Substantia nigra (tissue), 51 donors: ENCODE measurements at places on chromosomes 1 and 21.

DNA sequence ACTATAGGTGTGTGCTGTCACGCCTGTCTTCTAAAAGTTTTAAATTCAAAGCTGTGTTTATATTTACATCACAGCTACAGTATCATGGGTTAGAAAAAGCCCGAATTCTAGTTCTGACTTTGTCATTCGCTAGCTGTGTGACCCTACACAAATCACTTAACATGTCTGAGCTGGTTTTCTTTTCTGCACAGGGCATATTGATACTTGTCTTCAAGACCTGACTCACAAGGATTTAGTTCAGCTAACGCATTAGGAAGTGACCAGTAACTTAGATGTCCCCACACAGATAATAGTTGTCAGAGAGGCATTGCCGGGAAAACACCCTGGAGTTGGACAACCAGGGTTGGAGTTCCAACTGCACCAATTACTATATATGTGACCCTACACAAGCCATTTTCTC is 25.9 kb downstream of the GIPC2 start:
- DNase-seq = no peak

DNA sequence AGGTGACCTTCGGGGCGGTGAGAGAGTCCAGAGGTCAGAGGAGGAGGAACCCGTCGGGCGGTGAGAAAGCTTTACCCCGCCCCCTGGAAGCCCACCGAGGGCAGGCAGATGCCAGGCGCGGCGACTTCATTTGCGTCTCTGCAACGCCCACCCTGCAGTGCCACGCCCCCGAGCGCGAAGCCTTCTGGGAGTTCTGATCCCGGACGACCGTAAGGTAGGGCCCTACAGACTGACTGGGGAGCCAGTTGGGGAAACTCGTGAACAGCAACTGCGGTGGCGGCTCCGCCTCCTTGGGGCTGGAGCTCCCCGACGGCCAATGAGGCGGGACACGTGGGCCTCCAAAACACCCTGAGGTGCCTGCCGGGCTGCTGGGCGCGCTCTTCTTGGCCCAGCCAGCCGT is 46.0 kb upstream of the EDARADD start:
- DNase-seq = no peak

GRCh38 chr1:164504749-164505148 is 54.2 kb upstream of the PBX1 start:
- DNase-seq = no peak

DNA sequence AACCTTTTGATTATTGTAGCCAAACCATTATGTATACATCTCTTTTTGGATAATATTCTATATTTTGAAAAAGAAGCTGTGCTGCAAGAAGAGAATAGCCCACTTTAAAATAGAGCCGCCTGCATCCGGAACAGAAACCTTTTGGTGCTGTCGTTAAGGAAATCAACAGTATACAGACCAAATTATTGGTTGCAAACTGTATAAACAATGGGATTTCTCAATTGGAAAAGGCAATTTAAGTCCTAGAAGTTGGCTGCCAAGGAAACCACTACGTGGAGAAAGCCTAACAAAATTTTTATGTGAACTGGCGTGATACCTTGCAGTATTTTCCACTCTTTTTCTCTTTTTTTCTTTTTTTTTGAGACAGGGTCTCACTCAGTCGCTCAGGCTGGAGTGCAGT is 25.8 kb downstream of the DESI2 start:
- DNase-seq = no peak

DNA sequence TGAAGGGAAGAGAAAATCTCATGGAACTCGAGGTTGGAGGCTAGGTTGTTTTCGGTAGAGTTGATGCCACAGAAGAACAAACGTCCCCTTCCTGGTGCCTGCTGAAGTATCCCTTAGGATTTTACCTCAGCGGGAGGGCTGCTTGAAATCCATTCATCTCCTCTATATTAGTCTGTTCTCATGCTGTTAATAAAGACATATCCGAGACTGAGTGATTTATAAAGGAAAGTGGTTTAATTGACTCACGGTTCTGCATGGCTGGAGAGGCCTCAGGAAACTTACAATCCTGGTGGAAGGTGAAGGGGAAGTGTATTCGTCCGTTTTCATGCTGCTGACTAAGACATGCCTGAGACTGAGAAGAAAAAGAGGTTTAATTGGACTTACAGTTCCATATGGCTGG is 413.5 kb downstream of the NPHP4 start:
- DNase-seq = no peak

- DNase-seq = no peak
Observed at GRCh38 chr1:184507604-184508280, 120.9 kb downstream of the C1orf21 start.

DNA sequence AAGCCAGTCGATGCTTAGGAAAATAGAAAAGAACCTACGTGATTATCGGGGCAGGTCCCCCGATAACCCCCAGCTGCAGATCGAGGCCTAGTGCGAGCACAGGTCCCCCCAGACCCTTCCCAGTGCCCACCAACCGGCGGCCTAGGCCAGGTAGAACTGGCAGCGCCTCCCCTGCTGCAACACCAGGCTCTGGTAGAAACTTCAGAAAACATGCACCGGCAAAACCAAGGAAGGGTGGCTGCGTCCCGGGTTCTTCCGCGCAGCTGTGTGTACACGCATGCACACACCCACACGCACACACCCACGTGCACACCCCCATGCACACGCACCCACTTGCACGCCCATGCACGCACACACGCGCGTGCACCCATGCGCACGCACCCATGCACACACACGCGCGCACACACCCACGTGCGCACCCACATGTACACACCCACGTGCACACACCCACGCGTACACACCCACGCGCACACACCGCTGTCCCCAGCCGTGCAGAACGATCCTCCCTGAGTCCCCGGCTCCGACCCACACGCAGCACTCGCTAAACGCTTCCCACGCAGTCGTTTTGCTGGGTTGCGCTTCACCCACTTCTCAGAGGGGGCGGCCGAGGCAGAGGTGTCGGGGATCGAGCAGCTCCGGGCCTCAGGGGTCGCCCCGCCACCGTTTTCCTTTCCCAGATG is 5.2 kb downstream of the TSPEAR start:
- no peak for DNase-seq

DNA sequence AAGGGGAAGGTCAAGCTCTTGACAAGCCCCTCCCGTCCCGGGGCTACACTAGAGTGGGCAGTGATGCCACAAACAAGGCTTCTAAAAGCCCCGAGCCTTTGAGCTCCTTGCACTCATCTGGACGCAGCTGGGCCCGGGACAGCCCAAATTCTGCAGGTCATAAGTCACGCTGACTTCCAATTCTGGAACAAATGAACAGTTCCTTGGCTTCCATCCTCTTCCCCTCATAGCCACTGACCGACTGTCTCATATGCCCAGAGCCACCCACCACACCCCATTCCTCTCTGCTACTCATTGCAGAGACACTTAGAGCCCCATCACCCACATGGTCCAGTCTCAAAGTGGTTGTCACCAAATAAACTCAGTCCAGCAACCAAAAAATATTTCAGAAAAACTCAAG is 32.8 kb upstream of the PRELP start:
- no peak for DNase-seq

GRCh38 chr1:21077085-21077484 is 99.6 kb downstream of the EIF4G3 start:
- no peak for DNase-seq

DNA sequence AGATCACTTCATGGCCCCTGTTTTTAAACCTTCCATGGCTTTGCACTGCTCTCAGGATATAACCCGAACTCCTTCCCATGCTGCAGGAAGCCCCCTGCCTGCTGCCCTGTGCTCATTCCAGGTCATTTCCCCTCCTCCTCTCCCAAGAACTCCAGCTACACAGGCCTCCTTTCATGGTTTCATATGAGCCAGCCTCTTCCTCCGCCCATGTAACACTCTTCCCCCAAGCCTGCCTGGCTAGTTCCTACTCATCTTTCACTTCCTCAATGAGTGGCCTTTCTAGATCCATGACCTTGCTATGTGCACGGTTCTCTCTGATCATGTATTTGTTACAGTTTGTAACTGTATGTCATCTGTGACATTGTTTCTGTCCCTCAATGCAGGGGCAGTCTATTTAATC is 3.1 kb upstream of the NCF2 start:
- no peak for DNase-seq

DNA sequence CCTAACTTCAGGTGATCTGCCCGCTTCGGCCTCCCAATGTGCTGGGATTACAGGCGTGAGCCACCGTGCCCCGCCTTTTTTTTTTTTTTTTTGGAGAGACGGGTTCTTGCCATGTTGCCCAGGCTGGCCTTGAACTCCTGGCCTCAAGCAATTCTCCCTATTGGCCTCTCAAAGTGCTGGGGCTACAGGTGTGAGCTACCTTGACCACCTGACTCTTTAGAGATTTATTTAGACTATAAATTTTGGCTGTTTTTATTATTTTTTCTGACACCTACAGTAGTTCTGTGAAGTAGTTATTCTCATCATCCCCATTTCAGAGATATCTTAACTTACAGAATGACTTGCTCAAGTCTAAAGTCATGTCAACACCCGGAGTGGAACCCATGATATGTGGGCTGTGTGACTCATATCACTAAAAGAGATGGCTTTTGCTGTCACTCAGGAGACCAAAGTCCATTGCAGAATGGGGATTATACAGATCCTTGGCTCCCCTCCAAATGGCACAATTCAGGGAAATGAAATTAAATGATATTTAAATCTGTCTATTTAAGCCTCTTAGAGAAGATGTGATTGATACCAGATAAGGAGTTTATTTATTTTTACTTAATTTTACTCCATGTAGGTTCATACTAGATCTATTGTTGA is 93.2 kb downstream of the CTH start:
- DNase-seq = no peak

GRCh38 chr21:44836349-44836665 is 18.4 kb upstream of the SUMO3 start:
- DNase-seq = no peak

DNA sequence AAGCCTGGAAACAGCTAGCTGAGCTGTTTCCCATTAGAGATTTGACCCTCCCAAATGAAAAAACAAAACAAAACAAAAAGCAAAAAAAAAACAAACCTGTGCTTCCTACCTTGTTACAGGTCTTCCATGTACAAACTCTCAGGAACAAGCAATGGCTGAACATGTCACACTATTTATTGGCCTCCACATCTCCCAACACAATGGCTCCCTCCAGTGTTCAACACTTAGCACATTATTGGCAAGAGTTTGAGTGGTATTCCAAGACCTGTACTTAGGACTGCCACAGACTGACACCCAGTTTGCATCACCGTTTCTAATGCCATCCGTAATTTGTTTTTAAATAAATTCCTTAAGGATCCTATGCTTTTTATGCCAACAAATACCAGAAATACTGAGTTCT is 195.0 kb upstream of the OLFM3 start:
- DNase-seq = no peak

DNA sequence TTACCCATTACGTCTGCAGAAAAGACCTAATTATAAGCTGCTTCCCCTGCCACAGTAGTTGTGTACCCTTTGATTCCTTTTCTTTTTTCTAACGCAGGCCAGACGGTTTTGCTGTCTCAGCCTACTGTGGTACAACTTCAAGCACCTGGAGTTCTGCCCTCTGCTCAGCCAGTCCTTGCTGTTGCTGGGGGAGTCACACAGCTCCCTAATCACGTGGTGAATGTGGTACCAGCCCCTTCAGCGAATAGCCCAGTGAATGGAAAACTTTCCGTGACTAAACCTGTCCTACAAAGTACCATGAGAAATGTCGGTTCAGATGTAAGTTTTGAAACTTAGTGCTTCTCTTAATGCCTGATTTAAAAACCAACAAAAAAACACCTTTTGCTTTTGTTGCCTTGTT is 35.8 kb downstream of the ATF6 start:
- no peak for DNase-seq

GRCh38 chr1:116064616-116065015 is 46.6 kb upstream of the MAB21L3 start:
- no peak for DNase-seq

DNA sequence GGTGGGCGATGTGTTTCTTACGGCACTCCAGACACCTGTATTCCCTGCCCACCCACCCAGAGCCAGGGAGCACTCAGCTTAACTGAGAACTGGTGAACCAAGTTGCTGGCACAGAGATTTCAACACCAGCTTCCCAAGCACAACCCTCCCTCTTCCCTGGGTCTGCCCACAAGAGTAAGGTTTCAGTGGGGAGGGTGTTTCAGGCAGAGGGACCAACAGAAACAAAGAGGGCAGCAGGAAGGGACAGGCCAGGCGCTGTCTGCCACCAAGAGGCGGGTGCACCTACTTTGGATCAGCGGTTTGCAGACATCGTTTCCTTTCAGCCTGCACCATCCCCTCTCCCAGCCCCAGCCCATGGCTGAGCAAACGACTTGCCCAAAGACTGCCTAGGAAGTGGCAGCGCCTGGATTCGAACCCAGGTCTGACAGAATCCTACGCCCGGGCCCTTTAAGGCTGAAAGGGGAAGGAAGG is 21.9 kb upstream of the ALDH4A1 start:
- DNase-seq = no peak

- no peak for DNase-seq
Observed at GRCh38 chr1:205161076-205161475, 39.3 kb upstream of the RBBP5 start.

DNA sequence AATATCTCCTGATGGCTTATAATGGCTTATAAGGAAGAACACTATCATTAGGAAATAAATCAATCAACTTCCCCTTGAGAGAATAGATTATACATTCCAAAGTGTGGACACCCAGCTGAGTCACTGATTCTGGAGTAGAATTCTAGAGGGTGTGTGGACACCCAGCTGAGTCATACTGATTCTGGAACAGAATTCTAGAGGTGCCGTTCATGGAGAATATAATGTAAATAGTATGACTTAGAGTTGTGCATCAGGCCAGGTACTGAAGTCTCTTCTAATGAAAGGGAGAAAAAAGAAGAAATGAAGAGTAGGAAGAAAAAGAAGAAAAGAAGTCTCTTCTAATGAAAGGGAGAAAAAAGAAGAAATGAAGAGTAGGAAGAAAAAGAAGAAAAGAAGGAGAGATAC is 2.4 kb upstream of the USP33 start:
- no peak for DNase-seq

- no peak for DNase-seq
Observed at GRCh38 chr1:52554267-52554640, 1.4 kb upstream of the TUT4 start.

GRCh38 chr21:28633839-28634555 is 358.7 kb downstream of the LTN1 start:
- DNase-seq = no peak

DNA sequence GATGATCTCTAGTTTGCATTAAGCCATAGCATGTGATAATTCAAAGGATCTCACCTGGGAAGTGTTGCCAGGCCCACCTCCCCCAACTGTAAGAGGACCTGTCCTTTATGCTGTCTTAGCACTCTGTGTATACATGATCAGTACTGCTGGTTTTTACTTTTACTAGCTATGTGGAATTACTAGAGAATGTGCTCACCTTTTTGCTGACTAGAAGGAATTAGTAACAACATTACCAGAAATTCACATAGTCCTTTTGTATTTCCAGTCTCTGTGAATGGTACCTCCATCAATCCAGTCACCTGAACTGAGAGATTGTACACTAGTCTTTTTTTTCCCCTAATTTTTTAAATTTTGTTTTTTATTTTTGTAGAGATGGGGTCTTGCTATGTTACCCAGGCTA is 46.6 kb downstream of the EEIG2 start:
- DNase-seq = no peak
